Neural cell (in vitro differentiated cells): ENCODE measurements at places on chromosomes 7 and 10. TPM values are rescaled to one million over a fixed set of nuclear protein-coding genes. Genes with fewer than 3 reads are reported as not detected.

TACC2 gene
- polyA plus RNA-seq, result 17.6 and 19.9 TPM in 2 replicates

PEX1 gene
- 77.7 and 108 TPM in 2 replicates for polyA plus RNA-seq

DPYSL4 gene
- polyA plus RNA-seq, result 116 and 143 TPM in 2 replicates

RBP3 gene
- not detected in 2 replicates for polyA plus RNA-seq

GDF2 gene
- not detected in 2 replicates for polyA plus RNA-seq

ZNF786 gene
- 7.8 and 8.2 TPM in 2 replicates for polyA plus RNA-seq

MEPCE gene
- polyA plus RNA-seq, result 12.1 and 15.0 TPM in 2 replicates

CTBP2 gene
- 59.5 and 67.6 TPM in 2 replicates for polyA plus RNA-seq

MMP21 gene
- not detected in 2 replicates for polyA plus RNA-seq

CDNF gene
- polyA plus RNA-seq, result 1.5 TPM in 1 of 2 replicates, not detected in the other

HKDC1 gene
- 0.07 TPM in 1 of 2 replicates, not detected in the other for polyA plus RNA-seq

GPR22 gene
- polyA plus RNA-seq, result 44.3 and 64.1 TPM in 2 replicates

GRID2IP gene
- 0.32 TPM in 1 of 2 replicates, not detected in the other for polyA plus RNA-seq

CRYGN gene
- not detected in 2 replicates for polyA plus RNA-seq

ELN gene
- polyA plus RNA-seq, result 0.16 TPM in 1 of 2 replicates, not detected in the other

LRRC18 gene
- not detected in 2 replicates for polyA plus RNA-seq

CNPY1 gene
- 0.36 and 4.2 TPM in 2 replicates for polyA plus RNA-seq

OPN4 gene
- polyA plus RNA-seq, result not detected in 2 replicates

COL28A1 gene
- 1.0 and 1.4 TPM in 2 replicates for polyA plus RNA-seq

RADIL gene
- 4.1 and 6.6 TPM in 2 replicates for polyA plus RNA-seq

LIPN gene
- polyA plus RNA-seq, result not detected in 2 replicates

WEE2 gene
- 0.34 and 0.63 TPM in 2 replicates for polyA plus RNA-seq

NUDT5 gene
- 33.9 and 44.2 TPM in 2 replicates for polyA plus RNA-seq

NPC1L1 gene
- polyA plus RNA-seq, result 0.20 TPM in 1 of 2 replicates, not detected in the other

DNAH11 gene
- 0.16 and 2.1 TPM in 2 replicates for polyA plus RNA-seq

TET1 gene
- polyA plus RNA-seq, result 3.6 and 5.2 TPM in 2 replicates

SUN3 gene
- not detected in 2 replicates for polyA plus RNA-seq

WIPF3 gene
- 3.8 and 4.6 TPM in 2 replicates for polyA plus RNA-seq

ADD3 gene
- polyA plus RNA-seq, result 29.7 and 40.6 TPM in 2 replicates
